Brain (organoid and tissue), 16 donors: ENCODE measurements at places on chromosomes 2 and 18.

DNA sequence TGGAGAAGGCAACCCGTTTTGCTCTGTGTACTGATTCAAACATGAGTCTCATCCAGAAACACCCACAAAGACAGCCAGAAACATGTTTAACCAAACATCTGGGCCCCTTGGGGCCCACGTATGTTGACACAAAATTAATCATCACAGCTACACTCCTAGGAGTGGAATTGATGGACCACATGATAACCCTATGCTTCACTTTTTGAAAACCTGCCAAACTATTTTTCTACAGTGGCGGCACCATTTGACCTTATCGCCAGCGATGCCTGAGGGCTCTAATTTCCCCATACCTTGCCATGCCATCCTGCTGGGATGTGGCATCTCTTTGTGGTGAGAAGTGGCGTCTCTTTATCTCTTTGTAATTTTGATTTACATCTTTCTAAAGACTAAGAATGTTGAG, 38.5 kb downstream of the PSMG2 start:
- DNase-seq = no peak

GRCh38 chr2:78408795-78409118, 616.7 kb upstream of the REG3G start:
- no peak for DNase-seq

DNA sequence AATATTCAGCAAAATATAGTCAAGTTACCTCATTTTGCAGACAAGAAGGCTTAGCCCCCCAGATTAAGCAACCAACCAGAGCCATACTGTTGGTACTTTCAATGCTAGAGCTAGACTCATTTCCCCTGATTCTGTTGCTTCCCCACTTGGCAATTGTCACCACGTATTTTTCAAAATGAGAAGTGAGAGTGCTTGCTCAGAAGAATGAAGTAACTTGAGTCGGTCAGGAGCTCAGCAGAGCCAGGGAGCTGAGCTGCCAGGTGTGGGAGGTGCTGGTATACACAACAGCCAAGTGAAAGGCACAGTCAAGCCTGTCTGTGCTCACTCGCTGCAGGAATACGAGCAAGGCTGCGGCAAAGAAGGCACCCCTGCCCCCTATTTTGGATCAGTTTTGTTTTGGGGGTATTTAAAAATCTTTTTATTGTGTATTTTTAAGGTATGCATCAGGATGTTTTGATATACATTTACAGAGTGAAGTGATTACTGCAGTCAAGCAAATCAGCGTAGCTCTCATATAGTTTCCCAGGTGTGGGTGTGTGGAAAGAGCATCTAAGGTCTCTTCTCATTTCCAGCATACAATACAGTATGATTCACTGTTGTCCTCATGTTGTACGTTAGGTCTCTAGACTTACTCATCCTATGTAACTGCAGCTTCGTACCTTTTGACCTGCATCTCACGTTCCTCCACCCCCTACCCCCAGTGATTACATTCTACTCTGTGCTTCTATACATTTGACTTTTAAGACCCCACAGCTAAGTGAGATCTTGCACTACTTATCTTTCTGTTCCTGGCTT, 62.4 kb downstream of the MRPS9 start:
- no peak for DNase-seq

DNA sequence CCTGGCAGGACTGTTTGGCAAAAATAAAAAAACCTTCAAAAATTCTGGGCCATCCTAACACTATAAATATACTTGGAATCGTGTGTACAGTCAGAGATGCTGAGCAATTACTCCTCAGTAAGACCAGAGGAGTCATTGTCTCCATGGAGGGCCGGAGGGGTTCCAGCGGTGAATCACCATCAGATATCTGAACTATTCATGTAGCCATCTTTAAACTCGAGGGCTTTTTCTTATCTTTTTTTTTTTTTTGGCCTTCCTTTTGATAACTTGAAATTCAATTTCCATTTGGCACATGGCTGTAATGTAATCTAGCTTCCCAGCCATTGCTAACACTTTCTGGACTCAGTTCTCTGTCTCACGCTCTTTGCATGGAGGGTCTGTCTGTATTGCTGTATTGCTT, 7.4 kb upstream of the FHL2 start:
- DNase-seq = no peak

- DNase-seq = no peak
Measured at GRCh38 chr2:48328159-48328809, 201.7 kb upstream of the STON1 start.

DNA sequence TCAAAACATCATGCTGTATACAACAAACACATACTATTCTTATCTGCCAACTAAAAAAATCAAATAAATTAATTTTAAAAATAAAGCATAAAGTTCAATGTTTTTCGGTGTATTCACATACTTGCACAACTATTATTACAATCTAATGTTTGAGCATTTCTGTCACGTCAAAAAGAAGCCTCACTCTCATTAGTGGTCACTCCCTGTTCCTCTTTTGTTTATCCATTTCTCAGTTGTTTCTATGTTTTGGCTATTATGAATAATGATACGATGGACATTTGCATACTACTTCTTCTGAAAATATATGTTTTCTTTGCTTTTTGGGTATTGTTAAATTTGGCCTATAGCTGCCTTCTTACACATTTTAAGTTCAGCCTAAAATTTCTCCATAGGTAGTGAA, 773.0 kb upstream of the HS6ST1 start:
- no peak for DNase-seq
